ENCODE measurements at places on chromosomes 3 and 15. TPM values are rescaled to one million over a fixed set of nuclear protein-coding genes. Genes with fewer than 3 reads are reported as not detected.
A peak's percentile ranks its signal among the peaks of the same experiment; 100 is the strongest.

Gene GRK7
- not detected for total RNA-seq

Gene INSYN1
- 165 TPM for total RNA-seq

Gene SKOR1
- not detected for total RNA-seq

Gene GPD1L
- total RNA-seq = 223 TPM

Gene ASB14
- total RNA-seq = 9.0 TPM

Gene ENTPD3
- total RNA-seq = 0.11 TPM

Gene TM4SF18
- total RNA-seq = 15.8 TPM

DNA sequence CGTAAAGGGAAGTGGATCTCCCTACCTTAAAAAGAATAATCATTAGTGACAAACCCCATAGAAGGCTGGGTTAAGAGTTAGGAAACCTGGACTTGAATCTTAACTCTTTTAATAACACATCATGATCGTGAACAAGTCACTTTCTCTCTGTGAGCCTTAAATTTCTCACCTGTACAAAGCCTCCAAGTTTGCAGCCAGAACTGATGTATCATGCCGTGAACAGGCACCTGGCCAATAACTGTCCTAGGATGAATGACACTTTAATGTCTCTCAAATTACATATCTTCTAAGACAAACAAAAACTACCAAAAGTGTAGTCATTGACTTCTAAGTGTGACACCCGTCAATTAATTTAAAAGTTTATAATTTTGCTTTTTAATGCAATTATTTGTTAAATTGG is 3.9 kb downstream of the UPK1B start:
- DNase-seq = no peak

- DNase-seq = no peak
Observed at GRCh38 chr15:61421938-61422337, 192.8 kb upstream of the RORA start.

DNA sequence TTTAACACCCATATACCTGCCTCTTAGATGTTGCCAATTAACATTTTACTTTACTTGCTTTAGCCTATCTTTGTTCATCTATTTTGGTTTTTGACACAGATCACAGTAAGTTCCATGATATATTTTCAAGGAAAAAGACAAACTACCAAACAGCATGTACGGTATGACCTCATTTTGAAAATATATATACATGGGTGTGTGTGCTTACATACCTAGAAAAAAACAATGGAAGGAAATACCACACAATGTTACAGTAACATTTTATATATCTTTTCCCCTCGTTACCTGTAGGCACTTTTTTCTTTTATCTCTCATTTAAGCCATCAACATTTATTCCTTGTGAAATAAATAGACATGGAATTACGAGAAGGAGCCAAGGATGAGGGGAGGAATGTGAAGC is 170.0 kb downstream of the FOXP1 start:
- no peak for DNase-seq

DNA sequence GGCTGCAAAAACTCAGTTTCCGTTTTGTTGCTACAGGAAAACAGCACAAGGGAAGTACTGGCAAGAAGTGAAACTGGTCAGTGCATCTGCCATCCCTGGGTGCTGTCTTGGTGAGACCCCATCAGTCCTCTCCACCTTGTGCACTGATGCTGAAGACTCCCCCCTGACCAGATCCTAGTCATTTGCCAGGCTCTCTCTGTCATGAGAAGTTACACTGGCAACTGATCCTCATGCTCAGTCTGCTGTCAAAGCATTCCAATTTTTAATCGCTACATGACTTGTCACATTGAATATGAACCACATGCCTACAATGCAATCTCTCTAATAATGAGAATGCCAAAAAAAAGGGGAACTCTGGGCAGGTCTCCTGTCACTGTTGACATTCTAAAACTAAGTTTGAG is 296.5 kb downstream of the ZIC1 start:
- DNase-seq = no peak

Gene TGM5
- total RNA-seq = not detected

DNA sequence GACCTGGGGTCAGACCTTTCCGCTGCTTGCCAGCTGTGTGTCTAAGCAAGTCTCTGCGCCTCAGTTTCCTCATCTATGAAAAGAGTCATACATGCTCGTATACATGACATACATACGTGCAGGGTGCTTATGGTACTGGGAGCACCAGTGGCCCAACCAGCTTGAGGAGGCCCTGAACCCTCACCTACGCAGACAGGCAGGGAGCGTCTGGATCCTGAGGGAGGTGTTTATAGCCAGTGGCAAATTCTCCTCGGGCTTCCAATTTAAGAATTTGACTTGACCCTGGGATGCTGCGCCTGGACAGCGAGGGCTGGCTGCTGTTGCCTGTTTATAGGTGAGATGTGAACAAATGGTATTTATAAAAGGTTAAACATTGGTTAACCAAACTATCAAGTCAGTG is 17.7 kb upstream of the FGD5 start:
- no peak for DNase-seq

GRCh38 chr3:85603378-85603777 is 644.6 kb downstream of the CADM2 start:
- no peak for DNase-seq

GRCh38 chr3:73674280-73674679 is 49.5 kb upstream of the PDZRN3 start:
- DNase-seq = no peak

Gene HYKK
- total RNA-seq = 4.4 TPM

DNA sequence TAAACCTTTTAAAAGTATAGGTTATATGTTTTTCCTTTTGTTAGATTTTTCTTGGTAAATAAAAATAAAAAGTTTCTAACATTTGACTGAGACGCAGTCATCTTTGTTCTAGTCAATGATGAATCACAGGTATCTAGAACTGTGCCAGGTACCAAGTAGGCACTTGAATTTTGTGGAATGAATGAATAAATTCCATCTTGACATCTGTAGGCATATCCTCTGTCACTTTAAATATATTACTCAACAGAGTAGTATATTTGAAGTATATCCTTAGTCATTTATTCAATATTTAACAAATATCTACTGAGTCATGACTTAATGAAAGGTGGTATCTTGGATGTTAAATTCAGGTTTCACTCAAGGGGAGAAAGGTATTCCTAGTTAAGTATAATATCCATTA is 828.4 kb downstream of the TUSC7 start:
- no peak for DNase-seq

- DNase-seq = no peak
Observed at GRCh38 chr3:64988188-64988587, 300.4 kb upstream of the ADAMTS9 start.

DNA sequence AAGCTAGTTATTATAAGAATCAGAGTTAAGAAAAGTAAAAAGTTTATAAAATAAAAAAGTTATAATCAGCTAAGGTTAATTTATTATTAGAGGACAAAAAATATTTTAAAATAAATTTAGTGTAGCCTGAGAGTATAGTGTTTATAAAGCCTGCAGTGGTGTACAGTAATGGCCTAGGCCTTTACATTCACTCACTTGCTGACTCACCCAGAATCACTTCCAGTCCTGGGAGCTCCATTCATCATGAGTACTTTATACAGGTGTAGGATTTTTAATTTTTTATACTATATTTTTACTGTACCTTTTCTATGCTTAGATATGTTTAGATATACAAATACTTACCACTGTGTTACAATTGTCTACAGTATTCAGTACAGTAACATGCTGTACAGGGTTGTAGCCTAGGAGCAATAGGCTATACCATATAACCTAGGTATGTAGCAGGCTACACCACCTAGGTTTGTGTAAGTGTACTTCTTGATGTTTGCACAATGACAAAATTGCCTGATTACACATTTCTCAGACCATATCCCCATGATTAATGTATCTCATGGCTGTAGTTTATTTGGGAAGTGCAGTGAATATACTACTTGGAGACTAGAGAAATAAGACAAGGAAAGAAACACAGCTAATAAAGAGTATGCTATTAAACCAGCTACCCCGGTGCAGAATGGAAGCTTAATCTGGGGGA is 101.9 kb upstream of the GALNT15 start:
- DNase-seq = no peak

DNA sequence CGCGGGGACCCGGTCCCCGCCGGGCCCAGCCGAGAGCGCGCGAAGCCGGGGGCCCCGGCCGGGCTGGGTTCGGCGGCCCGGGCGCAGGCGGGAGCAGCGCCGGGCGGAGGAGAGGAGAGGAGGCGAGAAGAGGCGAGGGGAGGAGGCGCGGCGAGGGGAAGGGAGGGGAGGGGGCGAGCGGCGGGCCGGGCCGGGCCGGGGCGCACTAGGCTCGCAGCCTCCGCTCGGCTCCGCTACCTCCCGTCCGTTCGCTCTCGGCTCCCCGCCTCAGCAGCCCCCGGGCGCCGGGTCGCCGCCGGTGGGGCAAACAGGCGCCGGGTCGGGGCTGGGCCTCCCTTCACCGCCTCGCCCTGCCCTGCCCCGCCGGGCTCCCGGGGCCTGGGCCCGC is 351 bp downstream of the INSYN1 start:
- DNase-seq = no peak

DNA sequence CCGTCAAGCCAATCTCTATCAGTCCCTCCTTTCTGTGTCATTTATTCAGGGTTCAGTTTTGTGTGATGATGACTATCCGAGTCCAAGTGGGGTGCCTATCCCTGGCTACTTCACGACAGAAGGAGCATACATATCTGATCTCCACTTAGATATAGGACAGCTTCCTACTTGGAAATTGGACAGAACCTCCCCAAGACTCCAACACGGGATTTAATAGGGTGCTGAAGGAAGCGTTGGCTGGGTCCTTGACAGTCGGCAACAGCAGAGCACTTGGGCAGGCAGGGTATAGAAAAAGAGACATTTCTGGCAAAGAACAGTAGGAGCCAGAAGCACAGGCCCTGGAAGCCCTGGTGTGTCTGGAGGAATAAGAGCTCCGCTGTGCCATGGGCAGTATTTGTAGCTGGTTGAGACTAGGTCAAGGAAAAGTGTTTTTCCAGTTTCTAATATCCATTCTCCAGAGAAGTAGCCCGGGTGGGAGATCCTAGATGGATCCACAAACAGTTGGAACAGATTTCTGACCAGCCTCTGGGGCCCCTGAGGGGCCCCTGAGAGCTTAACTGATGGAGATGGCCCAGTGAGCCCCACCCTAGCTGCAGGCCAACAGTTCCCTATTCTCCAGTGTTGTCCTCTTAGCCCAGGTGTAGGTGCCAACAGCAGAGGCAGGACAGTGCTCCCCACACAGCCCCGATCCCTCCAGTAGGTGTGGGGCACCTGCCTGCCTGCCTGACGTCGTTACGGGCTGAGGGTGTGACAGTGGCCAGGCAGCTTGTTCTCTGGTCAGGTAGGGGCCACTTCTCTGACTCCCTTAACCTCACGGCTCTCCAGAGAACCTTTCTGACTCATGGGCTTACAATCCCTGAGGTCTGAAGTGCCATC is 130.8 kb downstream of the CHCHD6 start:
- no peak for DNase-seq

- no peak for DNase-seq
Observed at GRCh38 chr3:13039213-13039896, 33.9 kb downstream of the IQSEC1 start.

- peak; percentile 32 for DNase-seq
Observed at GRCh38 chr15:85746641-85747040, 48.1 kb downstream of the KLHL25 start.

DNA sequence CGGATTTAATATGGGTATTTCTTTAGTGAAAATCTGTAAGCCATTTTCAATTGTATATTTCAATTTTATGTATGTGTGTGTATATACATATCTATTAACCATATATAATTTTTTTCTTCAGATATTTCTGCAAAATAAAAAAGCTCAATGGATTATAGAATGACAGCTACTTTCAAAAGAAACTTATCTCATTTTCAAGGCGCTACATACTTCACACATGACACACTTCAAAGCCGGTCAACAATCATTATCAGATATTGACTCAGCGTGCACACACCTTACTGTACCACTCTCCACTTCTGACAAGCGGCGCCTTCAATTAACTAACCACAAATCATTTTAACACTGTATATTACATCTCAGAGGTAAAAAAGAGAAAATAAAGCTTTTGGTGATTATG is 39.6 kb downstream of the ATP13A3 start:
- no peak for DNase-seq
